ENCODE measurements at places on chromosomes 3 and 15.

DNA sequence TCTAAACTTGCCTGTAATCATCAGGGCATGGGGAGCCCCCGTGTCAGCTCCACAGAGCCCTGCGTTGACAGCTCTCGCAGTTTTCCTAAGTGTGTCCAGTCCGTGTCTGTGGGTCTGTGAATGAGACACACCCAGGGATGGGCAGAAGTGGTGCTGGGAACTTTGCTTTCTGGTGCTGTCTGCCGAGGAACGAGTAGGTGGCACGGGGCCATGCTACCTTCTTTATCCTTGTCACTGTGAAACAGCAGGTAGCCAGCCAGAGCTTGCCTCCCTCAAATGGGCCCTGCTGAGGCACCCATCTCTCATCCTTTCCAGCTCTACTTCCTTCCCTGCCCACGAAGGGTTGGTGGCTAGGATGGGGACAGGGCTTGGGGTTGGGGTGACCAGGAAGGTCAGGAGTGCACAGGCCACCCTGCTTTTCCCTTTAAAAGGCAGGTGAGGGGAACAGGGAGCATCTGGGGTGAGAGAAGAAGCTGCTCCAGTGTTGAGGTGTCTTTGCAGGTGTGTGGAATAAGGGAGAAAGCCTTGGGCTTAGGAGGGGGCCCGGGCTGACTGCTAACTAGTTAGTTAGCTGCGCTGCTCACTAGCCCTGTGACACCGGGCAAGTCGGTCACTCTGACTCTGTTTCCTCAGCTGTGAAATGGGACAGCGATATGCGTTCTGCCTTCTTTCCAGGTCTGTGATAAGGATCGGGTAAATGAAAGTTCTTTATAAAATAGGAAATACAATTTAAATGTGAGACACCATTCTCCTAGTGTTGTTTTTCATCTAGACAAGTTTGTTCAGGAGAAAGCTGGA is 27.9 kb downstream of the PDIA5 start:
- DNase-seq, result no peak

DNA sequence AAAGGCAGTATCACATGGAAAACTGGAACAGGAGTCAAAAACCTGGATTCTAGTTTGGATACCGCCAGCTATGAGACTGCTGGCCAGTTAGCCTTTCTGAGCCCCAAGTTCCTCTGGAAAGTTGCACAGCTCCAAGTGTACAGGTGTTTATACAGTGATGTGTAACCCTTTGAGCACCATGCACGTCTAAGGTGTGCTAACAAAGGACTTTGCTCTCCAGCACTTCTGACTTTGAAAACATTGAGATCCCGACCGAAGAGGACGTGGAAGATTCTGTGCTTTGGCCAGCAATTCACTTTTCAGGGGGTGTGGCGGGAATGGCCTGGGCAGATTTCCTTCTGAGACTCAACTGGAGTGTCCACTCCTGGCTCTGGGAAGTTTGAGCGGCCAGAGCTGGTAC is 45.8 kb upstream of the UMPS start:
- DNase-seq, result no peak

- no peak for DNase-seq
These were observed 16.6 kb downstream of the CHCHD6 start for GRCh38 chr3:126720596-126720995.

DNA sequence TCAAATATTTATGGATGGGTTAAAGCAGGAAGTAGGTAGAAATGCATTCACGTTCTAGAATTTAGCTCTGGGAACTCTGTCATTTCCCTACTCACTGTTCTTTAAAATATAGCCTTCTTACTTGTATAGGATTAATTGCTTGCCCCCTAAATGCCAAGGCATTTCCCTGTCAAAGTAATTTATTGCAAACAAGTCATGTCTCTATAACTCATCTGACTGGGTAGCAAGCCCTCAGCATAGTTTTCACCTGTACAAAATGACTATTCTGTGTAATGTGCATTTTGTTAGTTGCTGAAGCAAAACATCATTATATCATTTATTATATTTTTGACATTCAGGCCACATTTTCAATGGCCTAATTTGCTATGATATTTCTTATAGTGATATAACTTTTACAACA is 1308.2 kb upstream of the EPHA6 start:
- DNase-seq, result no peak

- DNase-seq, result no peak
These were observed 528.8 kb downstream of the SHQ1 start for GRCh38 chr3:72319194-72320094.

GRCh38 chr3:82386647-82387046 is 625.2 kb upstream of the GBE1 start:
- DNase-seq, result no peak
